Stimulated activated naive CD4-positive, alpha-beta T cell (primary cell): ENCODE measurements at places on chromosomes 6 and 20.
A peak's percentile ranks its signal among the peaks of the same experiment; 100 is the strongest.

DNA sequence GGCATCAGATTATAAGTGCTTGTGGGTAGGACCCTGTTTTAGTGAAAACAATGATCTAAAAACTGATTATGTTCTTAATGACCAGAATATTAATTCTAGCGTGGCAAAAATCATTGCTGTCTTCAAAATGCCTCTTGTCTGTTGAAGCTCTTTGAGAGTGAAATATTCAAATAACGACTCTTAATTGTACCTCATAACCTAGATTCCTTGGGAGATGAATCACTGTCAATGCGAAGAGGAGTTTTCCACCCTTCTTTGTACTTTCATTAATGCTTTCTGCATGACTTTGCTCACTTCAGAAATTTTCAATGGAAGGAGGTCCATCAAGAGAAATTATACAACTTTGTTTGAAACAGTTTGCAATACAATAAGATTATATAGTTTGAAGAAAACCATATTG lies 71.5 kb downstream of the CRYBG1 start:
- no peak for DNase-seq

- DNase-seq: no peak
Observed at GRCh38 chr6:170476360-170476759, 76.7 kb downstream of the PSMB1 start.

GRCh38 chr20:10793766-10794165 lies 120.0 kb upstream of the JAG1 start:
- no peak for DNase-seq

DNA sequence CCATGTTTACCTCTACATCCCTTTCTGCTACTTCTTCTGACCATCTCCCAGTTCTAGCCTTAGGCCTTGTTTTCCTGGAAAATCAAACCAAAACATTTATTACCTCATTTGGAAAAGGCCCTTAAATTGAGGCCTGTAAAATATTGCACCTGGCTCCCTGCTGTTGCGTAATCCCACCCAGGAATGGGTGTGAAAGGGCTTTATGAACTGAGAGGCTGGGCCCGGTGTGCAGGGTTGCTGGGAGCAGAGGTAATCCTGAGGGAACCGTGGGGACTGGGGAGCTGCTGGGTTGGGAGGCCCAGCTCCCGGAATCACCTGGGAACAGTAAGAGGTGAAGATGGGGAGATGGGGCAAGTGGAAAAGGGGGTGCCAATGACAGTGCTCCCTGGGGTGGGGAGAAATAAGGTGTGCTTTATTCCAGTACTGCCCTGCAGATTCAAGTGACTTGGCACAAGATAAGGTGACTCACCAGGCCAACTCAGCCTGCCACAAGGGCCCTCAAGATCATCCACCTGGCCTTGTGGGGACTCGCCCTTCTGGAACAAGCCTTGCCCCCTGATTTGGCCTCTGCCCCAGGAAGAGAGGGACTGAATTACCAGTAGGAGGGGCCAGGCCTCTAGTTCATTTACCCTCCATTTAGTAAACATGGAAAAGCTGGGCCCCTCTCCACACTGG lies 44.2 kb downstream of the KCNK5 start:
- DNase-seq: no peak

DNA sequence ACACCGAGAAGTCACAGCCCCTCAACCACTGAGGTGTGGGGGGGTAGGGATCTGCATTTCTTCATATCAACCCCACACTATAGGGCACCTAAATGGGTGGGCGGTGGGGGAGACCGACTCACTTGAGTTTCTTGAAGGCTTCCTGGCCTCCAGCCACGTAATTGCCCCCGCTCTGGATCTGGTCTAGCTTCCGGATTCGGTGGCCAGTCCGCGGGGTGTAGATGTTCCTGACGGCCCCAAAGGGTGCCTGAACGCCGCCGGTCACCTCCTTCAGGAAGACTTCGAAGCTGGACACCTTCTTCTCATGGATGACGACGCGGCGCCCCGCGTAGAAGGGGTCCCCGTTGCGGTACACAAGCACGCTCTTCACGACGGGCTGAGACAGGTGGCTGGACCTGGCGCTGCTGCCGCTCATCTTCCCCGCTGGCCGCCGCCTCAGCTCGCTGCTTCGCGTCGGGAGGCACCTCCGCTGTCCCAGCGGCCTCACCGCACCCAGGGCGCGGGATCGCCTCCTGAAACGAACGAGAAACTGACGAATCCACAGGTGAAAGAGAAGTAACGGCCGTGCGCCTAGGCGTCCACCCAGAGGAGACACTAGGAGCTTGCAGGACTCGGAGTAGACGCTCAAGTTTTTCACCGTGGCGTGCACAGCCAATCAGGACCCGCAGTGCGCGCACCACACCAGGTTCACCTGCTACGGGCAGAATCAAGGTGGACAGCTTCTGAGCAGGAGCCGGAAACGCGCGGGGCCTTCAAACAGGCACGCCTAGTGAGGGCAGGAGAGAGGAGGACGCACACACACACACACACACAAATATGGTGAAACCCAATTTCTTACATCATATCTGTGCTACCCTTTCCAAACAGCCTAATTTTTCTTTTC lies at the start of gene DCDC2:
Gene DCDC2, minus strand, starts transcription at position 724 of the 883 bp plus-strand sequence. Its CDS starts 309 bp downstream, at position 415.
- DNase-seq: peak; percentile 28

DNA sequence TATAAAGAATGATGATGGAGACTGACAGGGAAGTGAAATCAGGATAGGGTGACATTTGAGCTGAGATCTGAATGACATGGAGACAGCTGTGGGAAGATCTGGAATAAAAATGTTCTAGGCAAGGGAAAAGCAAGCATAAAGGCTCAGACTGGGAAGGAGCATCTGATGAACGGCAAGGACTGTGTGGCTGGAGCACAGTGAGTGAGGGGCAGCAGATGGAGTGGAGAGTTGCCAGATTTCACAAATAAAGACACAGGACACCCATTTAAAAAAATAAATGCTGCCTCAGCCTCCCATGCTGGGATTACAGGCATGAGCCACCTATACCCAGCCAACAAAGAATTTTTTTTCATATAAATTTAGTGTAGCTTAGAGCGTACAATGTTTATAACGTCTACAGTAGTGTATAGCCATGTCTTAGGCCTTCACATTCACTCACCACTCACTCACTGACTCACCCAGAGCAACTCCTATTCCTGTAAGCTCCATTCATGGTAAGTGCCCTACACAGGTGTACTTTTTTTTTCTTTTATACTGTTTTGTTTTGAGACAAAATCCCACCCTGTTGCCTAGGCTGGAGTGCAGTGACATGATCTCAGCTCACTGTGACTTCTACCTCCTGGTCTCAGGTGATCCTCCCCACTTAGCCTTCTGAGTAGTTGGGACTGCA lies 2.4 kb upstream of the ZBTB24 start:
- DNase-seq: no peak

GRCh38 chr6:32176476-32177182 lies 745 bp upstream of the AGPAT1 start:
- DNase-seq: no peak

DNA sequence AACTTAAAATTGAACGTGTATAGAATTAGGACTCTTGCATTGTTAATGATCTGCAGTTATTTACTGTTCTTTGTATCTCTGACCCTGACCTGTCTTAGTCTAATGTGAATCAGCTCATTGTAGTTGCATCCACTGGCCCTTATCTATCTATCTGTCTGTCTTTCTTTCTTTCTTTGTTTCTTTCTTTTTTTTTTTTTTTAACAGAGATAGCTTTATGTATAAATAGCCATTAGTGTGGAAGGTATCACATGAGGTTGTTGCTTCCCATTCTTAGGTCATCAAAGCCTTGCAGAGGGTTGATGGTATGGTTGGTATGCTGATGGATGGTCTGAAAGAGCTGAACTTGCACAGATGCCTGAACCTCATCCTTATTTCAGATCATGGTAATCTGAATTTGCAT lies 59.9 kb downstream of the ENPP1 start:
- no peak for DNase-seq

GRCh38 chr6:130212215-130212874 lies 10.4 kb downstream of the SAMD3 start:
- DNase-seq: no peak

DNA sequence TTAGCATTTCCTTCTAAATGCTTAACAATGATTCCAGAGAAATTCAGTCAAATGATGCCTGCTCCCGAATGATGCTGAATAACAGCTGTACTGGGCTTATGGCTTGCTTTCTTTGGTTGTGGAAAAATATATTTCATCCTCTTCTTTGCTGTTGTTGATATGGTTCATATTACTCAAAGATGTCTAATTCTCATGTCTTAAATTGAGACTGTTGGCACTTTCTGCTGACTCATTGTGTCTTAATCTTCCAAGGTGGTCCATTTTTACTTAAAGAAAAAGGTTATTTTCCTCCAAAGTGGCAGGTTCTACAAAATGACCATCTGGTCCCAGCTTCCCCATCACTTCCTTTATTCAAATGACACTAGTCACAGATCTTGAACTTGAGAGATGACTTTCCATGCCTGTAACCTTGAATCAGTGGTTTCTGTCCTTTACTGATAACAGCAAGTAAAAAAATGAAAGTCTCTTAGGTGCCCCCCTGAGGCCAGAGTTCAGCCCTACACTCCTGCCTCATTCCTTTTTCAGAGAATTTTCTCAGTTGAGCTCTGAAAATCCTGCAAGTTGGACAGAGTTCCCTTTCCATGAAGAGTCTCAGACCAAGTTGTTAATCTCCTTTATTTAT lies 6.9 kb downstream of the SNAP25 start:
- DNase-seq: no peak

GRCh38 chr6:30884521-30885480 lies 482 bp downstream of the DDR1 start:
- no peak for DNase-seq

GRCh38 chr6:152769159-152769558 lies 18.6 kb downstream of the VIP start:
- no peak for DNase-seq
